ENCODE measurements at places on chromosomes 13 and 19. TPM values are rescaled to one million over a fixed set of nuclear protein-coding genes. Genes with fewer than 3 reads are reported as not detected.

The PRR36 gene
- not detected for total RNA-seq

The C19orf85 gene
- not detected for total RNA-seq

The VASP gene
- total RNA-seq = 52.7 TPM

GRCh38 chr13:92459306-92459705 is 767.3 kb upstream of the GPC6 start:
- H3K27me3 ChIP-seq = no peaks in the 10 kb centered on the region
- DNase-seq = no peak
- no peak overlapping the region for H3K4me3 ChIP-seq
- H3K36me3 ChIP-seq = no peaks in the 10 kb centered on the region
- H3K4me1 ChIP-seq = no peaks in the 10 kb centered on the region

GRCh38 chr13:61030445-61030844 is 385.2 kb downstream of the PCDH20 start:
- no peak overlapping the region for H3K4me3 ChIP-seq
- H3K4me1 ChIP-seq = no peaks in the 10 kb centered on the region
- H3K36me3 ChIP-seq = no peaks in the 10 kb centered on the region

DNA sequence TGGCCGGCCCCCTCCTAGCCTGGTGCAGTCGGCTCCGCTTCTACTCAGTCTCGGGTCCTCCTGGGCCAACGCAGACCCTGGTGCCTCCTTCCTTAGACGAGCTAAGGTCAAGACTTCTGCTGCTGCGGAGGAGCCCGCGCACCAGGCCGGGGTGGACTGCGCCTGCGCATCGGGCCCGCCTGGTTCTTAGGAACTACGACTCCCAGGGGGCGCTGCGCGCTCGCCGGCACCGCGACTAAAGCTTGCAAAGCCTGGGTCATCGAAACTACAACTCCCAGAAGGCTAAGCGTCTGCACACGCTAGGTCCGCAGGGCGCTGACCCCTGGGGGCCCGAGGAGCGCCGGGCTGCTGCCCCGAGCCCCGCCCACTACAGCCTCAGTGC is at the start of gene ZNF835:
Gene ZNF835, minus strand, starts transcription at position 145 of the 382 bp plus-strand sequence. CDS start 6,559 bp downstream, outside the sequence.
- H3K36me3 ChIP-seq = no peaks in the 10 kb centered on the region
- H3K4me3 ChIP-seq = peak within 1 kb of the TSS; percentile 52
- no peak within 1 kb of the TSS for H3K27ac ChIP-seq
- H3K4me1 ChIP-seq = peaks cover 8% of the 10 kb centered on the region

GRCh38 chr13:73278186-73278585 is 219.4 kb downstream of the KLF5 start:
- no peak for DNase-seq
- no peak overlapping the region for H3K27ac ChIP-seq
- no peak overlapping the region for H3K4me3 ChIP-seq
- no peaks in the 10 kb centered on the region for H3K27me3 ChIP-seq
- H3K4me1 ChIP-seq = no peaks in the 10 kb centered on the region

DNA sequence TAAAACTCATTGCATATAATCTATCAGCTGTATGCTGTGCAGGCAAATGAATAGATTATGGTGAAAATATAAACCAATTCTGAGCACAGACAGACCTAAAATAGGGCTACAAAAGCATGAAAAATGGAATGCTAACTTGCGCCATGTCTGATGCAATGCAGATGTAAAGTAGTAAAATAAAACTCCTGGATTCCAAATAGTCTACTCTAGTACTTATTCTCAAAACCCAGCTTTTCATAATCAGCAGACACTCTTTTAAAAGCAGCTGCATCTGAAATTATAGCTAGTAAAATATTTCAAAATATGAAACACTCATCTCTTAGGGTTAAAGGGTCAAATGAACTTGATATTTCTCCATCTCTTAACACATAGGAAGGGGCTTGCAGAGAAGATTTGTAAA is 4.7 kb upstream of the POMP start:
- H3K27ac ChIP-seq = no peak overlapping the region
- H3K4me3 ChIP-seq = no peak overlapping the region
- no peaks in the 10 kb centered on the region for H3K27me3 ChIP-seq
- H3K36me3 ChIP-seq = no peaks in the 10 kb centered on the region

DNA sequence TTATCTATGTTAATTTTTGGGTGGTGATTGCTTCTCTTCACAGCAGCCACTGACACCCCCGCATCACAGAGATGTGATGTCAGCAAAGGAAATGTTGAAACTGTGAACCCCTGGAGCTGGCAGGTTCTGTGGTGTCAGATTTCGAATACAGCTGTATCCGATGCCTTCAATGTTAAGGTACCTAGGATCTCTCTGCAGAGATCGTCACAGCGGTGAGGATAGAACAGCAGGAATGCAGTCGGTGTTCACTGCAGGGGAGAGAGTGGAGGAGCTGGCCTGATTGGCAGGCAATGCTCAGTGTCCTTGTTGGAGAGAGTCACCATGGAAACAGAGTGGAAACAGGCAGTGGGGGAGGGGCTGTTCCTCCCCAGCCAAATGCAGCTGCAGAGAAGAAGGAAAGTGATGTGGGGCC is 79.5 kb upstream of the ZNF835 start:
- H3K27me3 ChIP-seq = no peaks in the 10 kb centered on the region
- H3K4me1 ChIP-seq = no peaks in the 10 kb centered on the region
- H3K4me3 ChIP-seq = no peak overlapping the region
- no peak for DNase-seq
- no peak overlapping the region for H3K27ac ChIP-seq

DNA sequence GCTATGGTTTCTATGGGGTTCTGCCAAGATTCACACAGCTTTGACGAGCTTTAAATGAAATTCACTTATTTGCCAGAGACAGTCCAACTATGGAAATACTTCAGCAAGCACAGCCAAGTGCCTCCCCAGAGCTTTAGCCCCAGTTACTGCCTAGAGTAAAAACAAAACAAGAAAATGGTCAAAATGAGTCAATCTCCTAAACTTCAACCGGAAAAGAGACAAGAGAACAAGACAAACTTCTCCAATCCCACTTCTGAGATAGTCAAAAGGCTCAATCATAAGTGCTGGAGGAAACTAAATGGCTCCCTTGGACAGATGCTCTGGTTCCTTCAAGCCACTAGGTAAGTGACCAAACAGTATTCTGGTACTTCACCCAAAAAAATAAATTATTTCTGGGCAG is 65.8 kb downstream of the KATNAL1 start:
- no peak overlapping the region for H3K4me3 ChIP-seq
- H3K27ac ChIP-seq = no peak overlapping the region
- no peak for DNase-seq
- no peaks in the 10 kb centered on the region for H3K4me1 ChIP-seq
- H3K36me3 ChIP-seq = no peaks in the 10 kb centered on the region
- no peaks in the 10 kb centered on the region for H3K27me3 ChIP-seq

GRCh38 chr13:97781891-97782305 is 171.6 kb upstream of the IPO5 start:
- H3K27me3 ChIP-seq = no peaks in the 10 kb centered on the region
- no peaks in the 10 kb centered on the region for H3K4me1 ChIP-seq
- no peak overlapping the region for H3K27ac ChIP-seq
- DNase-seq = no peak
- no peaks in the 10 kb centered on the region for H3K36me3 ChIP-seq

GRCh38 chr19:7550987-7551761 is 15.7 kb downstream of the PNPLA6 start:
- DNase-seq = no peak
- peaks cover 20% of the 10 kb centered on the region for H3K36me3 ChIP-seq
- H3K27ac ChIP-seq = no peak overlapping the region
- no peaks in the 10 kb centered on the region for H3K27me3 ChIP-seq
- peak overlapping the region; percentile 33 for H3K4me3 ChIP-seq

- no peak overlapping the region for H3K4me3 ChIP-seq
- H3K27me3 ChIP-seq = no peaks in the 10 kb centered on the region
- peaks cover 18% of the 10 kb centered on the region for H3K4me1 ChIP-seq
- H3K36me3 ChIP-seq = peaks cover 98% of the 10 kb centered on the region
- DNase-seq = no peak
- no peak overlapping the region for H3K27ac ChIP-seq
Observed at GRCh38 chr19:11031421-11032070, 57.7 kb upstream of the LDLR start.

DNA sequence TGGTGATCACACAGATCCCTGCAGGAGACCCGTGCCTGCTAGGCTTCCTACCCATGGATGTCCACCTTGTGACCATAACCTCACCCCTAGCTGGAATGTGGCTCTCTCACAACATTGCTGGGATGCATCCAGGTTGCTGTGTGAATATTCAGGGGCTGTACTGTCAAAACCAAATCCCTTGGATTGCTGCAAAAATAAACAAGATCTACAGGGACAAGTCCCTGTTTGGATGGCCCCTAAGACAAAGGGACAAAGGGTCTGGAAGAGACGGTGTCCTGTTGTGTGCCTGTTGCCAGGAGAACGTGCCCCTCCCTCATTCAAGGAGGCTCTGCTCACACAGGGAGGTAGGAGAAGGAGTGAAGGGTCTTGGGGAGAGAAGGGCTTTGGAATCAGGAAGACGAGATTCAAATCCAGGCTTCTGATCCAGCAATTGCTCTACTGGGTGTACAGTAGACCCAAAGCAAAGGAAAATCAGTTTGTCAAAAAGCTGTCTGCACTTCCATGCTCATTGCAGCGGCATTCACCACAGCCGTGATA is 89.2 kb upstream of the WASF3 start:
- H3K4me3 ChIP-seq = no peak overlapping the region
- DNase-seq = no peak
- H3K27me3 ChIP-seq = no peaks in the 10 kb centered on the region
- H3K27ac ChIP-seq = no peak overlapping the region
- H3K4me1 ChIP-seq = no peaks in the 10 kb centered on the region

DNA sequence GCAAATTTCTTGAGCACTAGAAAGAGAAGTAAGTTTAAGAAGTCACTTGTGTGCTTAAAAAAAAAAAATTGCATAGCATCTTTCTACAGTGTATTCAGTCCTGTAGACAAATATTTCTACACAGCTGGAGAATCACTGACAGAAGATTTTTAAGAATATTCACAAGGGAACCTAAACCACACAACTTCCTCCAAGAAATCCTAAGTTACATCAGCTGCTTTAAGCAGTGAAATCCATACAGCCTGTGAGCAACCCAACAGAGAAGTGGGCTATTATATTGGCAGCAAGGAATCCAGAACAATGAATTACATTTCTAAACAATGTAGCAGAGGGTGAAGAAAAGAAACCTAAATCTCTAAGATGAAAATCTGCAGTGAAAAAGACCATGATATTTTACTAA is 1.5 kb downstream of the DOCK9 start:
- no peaks in the 10 kb centered on the region for H3K4me1 ChIP-seq
- no peaks in the 10 kb centered on the region for H3K27me3 ChIP-seq
- H3K36me3 ChIP-seq = no peaks in the 10 kb centered on the region
- H3K4me3 ChIP-seq = no peak overlapping the region
- peak overlapping the region; percentile 24 for H3K27ac ChIP-seq

DNA sequence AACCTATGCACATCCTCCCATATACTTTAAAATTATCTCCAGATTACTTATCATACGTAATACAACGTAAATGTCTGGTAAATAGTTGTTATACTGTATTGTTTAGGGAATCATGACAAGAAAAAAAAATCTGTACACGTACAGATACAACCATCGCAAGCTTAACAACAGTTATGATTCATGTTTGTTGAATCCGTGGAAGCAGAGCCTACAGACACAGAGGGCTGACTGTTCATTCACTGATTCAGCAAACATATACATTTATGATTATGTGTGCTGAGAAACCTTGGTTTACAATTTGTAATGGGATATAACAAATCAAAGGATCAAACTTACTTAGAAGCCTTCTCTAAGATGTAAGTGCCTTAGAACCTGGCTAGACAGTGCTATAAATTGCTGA is 1.5 kb downstream of the ZNF260 start:
- H3K4me3 ChIP-seq = no peak overlapping the region
- DNase-seq = no peak
- H3K27me3 ChIP-seq = no peaks in the 10 kb centered on the region
- H3K36me3 ChIP-seq = peaks cover 48% of the 10 kb centered on the region

DNA sequence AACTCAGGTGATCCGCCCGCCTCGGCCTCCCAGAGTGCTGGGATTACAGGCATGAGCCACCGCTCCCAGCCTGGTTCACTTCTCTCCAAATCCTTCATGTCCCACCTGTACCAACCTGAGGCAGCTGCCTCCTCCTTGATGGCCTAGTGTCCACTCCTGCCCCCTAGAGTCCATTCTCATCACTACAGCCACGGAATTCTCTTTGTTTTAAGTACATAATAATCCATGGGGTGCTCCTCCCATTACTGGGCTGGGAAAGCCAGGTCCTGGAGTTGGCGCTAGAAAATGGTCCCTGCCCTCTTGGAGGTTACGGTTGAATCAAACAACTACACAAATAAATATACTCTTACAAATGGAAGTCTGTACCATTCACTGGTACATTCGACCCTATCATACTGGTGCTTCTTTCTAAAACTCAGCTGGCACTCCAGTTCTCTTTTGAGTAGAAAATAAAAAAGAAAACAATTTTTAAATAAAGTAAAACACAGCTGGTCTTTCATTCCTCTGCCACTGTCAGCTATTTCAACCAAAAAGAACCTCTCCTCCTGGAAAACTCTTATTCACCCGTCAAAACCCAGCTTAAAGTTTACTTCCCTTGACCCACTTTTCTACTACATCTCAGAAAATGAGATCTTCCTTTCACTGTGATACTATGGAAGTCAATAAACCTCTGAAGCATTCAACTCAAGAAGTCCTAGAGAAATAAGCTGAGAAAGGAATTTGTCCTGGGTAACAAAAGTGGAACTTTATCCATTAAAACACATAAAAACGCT is 22.4 kb upstream of the ARHGEF18 start:
- H3K27ac ChIP-seq = no peak overlapping the region
- H3K36me3 ChIP-seq = no peaks in the 10 kb centered on the region

All from esophagus squamous epithelium (tissue), 5 donors.